ENCODE measurements at places on chromosomes 4 and X.
A peak's percentile ranks its signal among the peaks of the same experiment; 100 is the strongest.

- DNase-seq = peak; percentile 80
These were observed 1115.8 kb downstream of the PDHA2 start for GRCh38 chr4:96955691-96956090.

GRCh38 chr4:141220271-141220670 lies 424 bp upstream of the ZNF330 start:
- peak; percentile 8 for DNase-seq

DNA sequence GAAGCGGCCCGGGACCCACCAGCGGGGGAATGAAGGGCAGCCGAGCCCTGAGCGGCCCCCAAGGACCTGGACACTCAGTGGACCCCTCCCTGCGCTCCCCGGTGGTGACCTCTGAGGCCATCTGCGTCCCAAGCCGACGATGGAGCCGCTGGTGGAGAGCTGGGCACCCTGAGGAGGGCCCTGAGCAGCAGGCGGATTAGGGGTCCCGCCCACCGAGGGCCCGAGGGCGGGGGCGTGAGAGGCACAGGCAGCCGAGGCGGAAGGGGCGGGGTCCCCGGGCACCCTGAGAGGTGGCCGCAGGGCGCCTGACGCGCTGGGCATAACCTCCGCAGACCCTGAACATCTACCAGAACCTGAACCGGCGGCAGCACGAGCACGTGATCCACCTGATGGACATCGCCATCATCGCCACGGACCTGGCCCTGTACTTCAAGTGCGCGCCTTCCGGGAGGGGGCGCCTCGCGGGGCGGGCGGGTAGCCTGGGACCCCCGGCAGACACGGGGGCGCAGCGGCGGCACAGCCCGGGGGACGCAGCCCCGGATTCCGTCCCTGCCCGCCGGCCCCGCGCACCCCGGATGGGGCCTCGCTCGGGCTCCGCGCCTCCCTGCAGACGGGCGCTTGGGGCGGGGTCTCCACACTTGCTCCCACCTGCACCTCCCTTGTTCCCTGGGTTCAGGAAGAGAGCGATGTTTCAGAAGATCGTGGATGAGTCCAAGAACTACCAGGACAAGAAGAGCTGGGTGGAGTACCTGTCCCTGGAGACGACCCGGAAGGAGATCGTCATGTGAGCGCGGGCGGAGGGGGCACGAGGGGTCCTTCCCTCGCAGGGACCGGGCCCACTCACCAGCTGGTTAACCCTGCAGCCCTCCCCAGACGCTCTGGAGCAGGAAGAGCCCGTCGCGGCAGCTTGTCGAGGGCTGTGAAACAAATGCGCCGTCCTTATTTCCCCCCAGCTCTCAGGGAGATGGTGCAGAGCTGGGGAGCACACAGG lies 10.3 kb downstream of the ATP5ME start:
- no peak for DNase-seq

- no peak for DNase-seq
These were observed 33.2 kb downstream of the COQ2 start for GRCh38 chr4:83251447-83251830.

DNA sequence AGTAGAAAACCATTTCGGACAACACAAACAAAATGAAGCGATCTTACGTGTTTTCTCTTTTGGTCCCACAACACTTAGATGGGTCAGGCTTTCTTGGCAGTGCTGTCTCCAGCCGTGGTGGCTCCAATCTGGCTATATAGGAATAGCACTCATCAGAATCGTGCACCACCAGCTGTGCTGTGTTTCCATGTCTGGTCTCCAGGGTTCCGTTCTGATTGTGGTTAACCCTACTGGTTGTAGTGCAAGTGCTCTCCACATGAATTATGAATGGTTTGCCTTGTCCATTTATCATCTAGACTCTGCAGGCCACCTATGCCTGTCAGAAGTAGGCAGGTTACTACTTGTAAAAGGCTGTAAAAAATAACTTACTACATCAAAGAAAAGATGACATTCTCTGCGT lies 536.3 kb downstream of the IQCM start:
- no peak for DNase-seq

DNA sequence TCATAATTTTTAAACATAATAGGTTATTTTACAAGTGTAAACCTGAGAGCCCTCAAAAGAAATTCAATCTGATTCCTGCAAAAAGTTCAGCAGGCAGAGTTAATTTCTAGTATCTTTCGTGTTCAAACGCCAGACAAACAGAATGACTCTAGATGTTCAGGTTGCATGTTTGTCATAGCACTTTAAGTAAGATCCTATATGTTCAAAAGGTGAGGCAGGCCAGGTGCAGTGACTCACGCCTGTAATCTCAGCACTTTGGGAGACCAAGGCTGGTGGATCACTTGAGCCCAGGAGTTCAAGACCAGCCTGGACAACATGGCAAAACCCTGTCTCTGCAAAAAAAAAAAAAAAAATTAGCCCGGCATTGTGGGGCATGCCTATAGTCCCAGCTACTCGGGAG lies 1.1 kb upstream of the RASSF6 start:
- no peak for DNase-seq

- no peak for DNase-seq
These were observed 143.9 kb upstream of the DIPK2B start for GRCh38 chrX:45344594-45344993.

DNA sequence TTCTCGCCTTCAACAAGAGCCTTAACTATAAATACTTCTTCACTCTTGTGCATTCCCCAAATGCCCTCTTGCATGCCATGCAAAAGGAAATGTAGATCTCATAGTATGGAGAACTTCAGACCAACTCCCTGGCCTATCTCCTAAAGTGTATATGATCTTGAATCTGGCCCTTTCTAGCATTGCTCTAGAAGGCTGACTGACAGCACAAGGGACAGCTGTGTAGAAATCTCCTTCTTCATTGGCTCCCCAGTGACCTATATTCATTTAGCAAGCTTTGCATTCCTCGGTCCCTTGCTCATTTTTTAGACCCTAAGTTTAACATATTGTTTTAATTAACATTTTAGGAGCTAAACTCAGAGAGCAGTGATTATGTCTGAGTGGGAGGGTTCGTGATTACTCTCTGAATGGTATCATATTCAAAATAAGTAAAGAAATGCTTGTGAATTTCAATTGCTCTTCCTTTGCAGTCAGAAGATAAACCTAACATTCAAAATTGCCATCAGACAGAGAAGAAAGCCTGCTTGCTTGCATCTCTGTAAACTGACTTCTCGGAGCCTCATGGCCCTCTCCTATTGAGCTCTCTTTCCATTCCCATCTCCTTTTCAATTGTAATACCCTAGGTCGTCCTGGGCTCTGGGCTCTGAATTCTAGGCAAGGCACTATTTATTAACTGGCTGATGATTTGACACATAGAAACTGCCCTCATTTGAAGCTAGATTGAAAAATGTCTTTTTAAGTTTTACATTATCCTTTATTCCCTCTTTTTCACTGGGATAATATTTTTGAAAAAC lies 120.3 kb upstream of the PRKG2 start:
- no peak for DNase-seq

GRCh38 chr4:168647646-168648375 lies 151.0 kb downstream of the PALLD start:
- DNase-seq = no peak

DNA sequence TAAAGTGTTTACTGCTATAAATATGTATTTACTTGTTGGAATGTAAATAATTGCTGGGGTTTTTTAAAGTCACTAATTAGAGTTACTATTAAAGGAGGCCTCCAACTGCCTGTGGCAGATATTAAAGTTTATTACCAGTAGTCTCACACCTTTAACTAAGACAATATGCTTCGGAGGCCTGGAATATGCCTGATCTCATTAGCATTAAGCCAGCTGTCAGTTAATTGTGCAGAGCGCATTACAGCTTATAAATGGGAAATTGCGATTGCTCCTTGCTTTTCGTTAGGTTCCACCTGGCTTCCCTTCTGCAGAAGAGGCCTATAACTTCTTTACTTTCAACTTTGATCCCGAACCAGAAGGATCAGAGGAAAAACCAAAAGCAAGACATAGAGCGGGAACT lies 41.3 kb downstream of the CC2D2A start:
- DNase-seq = no peak

DNA sequence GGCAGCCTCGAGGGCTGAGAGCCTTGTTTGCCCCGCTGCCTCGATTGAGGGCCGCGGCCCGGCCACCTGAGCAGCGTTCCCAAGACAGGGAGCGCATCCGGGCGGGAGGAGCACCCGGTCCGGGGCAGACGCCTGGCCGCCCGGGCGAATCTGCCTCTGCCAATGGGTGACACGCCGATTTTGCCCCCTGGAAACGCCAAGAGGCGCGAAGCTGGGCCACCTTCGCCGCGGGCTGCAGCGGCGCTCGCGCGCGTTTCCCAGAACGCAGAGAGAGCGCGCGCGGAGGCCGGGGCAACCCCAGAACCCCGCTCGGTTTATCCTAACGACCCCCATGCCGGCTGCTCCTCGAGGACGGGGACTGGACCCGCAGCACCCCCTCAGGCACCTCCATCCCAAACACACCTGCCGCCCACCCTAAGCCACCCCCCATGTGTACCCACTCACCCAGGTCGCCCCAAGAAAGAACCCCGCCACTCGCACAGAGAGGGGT lies 575 bp downstream of the MAP7D2 start:
- DNase-seq = no peak

- DNase-seq = no peak
These were observed 333.2 kb upstream of the ATOH1 start for GRCh38 chr4:93495346-93495745.

DNA sequence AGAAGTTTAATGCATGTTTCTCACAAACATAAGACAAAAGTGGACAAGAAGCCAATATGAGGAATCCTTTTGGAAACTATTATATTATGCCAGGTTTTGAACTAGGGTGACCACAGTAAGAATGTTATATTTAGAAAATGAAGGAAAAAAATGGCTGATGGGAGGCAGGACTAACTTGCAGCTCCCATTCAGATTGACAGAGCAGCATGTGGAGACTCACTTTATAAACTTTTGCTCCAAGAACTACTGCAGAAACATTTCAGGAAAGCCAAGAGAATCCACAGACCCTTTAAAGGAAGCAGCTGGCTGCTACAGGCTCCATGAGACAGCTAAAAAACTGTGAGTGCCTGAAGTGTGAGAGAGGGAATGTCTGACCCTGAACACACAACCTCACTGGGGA lies 738.6 kb upstream of the GRIA3 start:
- no peak for DNase-seq

- DNase-seq = no peak
These were observed 57.0 kb upstream of the SPP1 start for GRCh38 chr4:87918314-87919058.

DNA sequence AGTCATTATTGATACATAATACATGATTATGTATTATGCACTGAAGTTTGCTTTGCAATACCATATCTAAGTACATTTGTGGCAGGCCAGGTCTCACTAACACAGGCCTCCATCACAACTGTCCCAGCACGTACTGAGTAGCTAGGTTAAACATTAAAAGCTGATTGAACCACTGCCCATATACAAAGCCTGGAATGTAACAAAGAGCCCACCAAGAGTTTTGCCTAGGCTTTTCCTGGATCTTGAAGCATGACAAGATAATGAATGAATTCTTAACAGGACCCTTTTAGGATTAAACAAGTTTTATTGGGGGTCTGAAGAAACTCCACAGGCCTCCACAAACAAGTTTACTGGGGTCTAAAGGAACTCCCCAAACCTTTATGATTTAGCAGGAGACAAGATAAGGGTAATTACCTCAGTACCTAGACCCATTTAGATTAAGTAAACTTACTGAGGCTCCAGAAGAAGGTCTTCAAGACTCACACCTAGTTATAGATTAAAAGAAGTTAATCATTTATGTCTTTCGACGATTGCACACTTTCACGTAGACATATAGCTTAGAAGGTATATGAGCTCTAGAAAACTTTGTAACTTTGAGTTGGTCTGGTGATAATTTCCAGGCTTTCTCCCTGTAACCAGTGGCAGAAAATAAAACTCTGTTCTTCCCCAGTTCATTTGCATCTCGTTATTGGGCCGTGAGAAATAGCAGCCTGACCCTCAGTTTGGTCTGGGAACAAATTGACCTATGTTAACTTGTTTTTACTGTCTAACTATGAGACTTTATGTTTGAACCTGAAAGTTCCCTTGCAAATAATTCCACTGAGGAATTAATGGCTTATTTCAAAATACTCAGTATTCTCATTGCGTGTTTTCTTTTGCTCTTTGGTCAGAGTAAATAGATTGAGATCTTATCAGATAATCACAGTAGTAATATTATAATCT lies 84.8 kb downstream of the PHEX start:
- no peak for DNase-seq

- no peak for DNase-seq
These were observed 3.0 kb downstream of the GPC4 start for GRCh38 chrX:133412246-133412645.
